ENCODE measurements at places on chromosomes 6 and 20.
A peak's percentile ranks its signal among the peaks of the same experiment; 100 is the strongest.

DNA sequence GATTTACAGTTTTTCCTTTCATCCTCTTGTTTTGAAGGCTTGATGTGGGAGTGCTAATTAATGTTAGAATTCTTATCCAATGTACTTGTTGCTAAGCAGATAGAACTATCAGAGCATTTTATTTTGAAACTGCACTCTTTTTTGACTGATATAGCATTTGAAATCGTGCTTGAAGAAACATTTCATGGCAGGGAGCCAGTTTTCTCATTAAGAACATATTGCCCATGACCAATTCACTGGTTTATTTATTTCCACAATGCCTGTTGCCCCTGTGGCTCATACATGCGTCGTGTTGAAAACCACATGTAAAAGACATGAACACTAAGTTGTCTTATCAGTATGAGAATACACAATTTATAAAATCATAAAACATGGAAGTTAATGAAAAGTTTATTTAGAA, 479.7 kb upstream of the FLRT3 start:
- DNase-seq = no peak

DNA sequence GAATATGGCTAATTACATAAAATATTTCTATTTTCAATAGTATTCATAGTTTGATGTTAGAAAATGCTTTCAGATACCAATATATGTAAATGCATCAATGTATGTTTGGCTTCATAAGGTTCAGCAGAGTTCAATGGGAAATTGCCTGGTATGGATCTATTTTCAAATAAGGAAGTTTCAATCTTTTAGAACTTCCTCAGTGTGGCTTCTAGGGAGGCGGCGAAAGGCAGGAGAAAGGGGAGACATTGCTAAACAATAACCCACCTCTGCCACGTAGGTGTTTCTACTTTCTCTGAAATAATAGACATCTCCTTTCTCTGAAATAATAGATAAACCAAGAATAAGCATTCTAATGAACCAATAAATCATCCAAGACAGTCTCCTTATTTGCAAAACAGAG, 237.7 kb upstream of the RAB32 start:
- peak; percentile 43 for DNase-seq

GRCh38 chr6:148247386-148248063, 95.1 kb upstream of the SASH1 start:
- DNase-seq = no peak

DNA sequence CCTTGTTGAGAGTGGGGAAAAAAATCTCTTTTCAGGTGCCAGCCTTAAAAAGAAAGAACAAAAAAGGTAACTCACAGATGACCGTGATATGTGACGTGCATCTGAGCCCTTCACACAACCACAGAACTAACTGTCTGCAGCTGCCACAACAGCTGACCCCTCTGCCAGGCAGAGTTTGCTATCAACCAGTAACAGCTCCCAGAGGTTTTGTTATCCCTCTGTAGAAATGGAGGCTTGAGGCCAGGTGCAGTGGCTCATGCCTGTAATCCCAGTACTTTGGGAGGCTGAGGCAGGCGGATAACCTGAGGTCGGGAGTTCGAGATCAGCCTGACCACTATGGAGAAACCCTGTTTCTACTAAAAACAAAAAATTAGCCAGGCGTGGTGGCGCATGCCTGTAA, 42.8 kb downstream of the SLC52A3 start:
- DNase-seq = no peak

DNA sequence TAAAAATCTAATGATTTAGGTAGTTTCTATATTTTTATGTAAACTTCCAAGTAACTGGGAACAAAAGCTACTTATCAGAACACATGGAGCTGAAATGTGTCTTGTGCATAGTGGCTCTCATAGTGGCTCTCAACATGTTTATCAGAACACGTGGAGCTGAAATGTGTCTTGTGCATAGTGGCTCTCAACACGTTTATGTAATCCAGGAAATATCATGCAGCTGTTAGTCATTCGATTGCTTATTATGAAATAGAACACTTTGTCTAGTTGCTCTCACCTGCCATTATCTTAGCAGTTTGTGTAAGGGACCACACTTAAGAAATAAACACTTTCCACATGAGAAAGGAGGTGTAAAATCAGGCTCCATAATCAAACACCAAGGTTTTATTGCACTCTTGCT, 119.2 kb upstream of the ASCC3 start:
- DNase-seq = no peak

DNA sequence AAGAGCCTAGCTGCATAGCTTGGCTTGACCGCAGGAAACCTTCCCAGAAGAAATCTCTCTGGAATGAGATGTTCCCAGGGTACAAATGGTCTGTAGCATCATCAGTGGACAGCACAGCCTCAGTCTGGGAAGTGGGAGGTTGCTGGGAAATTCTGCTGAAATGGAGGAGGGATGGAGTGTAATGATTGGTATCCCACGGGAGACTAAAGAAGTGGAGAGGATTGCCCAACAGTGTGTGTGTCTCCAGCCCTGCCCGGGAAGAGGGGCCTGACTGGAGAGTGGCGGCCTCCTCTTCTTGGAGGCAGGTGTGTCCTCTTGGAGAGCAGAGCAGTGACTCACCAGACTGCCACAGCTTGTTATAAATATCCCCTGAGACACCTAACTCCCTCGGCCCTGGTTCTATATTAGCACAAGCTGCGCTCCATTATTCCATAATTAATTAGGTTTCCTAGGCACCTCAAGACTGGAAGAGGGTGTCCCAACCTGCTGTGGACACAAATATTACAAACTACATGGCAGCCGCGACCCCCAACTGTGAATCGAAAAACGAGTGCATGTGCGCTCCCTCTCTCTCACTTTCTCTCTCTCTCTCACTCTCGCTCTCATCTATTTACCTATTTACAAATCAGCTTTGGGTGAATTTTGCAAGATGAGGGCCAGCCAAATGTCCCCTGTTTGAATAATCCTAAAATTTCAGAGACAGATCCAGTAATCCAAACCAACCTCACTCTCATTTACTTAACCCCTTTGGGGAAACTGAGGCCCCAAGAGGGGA, 68.8 kb downstream of the FGD2 start:
- DNase-seq = no peak

GRCh38 chr20:54061101-54061881, 9.1 kb downstream of the BCAS1 start:
- peak; percentile 14 for DNase-seq

- no peak for DNase-seq
Measured at GRCh38 chr6:157571269-157571668, 190.3 kb downstream of the ZDHHC14 start.

DNA sequence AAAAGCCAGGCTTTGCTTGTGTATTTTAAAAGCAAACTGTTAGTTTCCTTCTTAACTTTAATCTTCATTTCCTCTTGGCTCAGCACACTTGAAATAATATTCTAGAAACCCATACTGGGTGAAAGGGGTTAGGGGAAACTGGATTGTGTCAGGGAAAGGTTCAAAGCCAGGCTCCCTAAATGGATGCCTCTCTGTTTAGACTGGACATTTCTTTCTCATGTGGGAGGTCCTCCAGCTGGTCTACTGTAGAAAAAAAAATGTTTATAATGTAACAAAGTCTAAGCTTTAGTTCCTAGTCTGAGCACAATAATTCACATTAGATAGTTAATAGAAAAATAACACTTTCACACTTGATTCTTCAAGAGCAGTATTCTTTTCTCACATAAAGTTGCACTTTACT, 89.0 kb upstream of the AKIRIN2 start:
- no peak for DNase-seq

GRCh38 chr6:16049168-16049567, 79.7 kb upstream of the MYLIP start:
- DNase-seq = no peak

DNA sequence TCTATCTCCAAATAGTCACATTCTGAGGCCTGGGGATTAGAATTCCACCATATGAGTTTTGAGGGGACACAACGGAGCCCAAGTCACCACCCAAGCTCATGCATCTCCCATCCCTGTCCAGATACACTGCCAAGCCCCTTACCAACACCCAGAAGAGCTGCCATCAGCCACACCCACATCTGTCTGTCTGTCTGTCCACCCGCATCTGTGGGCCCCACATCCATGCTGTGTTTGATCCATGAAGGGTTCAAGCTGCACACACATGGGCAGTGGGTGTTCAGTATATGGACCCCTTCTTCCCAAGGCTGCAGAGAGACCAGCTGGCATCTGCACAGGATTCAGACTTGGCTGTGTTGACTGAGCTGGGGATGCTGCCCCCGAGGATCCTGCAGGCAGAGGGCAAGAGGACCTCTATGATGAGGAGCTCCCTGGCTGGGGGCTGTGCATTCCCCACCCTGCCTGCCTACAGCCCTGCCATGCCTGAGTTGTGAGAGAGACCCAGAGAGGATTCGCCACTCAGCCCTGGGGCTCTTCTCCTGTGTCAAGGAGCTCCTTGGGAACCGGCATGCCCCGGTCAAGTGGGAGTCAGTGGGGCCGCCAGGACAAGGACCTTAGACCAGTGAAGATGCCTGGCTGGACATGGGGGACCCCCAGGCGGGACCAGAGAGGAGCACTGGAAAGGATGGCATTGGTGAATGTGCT, 206.4 kb downstream of the SYNDIG1 start:
- no peak for DNase-seq

GRCh38 chr6:33373960-33374910, 17.4 kb upstream of the KIFC1 start:
- peak; percentile 5 for DNase-seq

DNA sequence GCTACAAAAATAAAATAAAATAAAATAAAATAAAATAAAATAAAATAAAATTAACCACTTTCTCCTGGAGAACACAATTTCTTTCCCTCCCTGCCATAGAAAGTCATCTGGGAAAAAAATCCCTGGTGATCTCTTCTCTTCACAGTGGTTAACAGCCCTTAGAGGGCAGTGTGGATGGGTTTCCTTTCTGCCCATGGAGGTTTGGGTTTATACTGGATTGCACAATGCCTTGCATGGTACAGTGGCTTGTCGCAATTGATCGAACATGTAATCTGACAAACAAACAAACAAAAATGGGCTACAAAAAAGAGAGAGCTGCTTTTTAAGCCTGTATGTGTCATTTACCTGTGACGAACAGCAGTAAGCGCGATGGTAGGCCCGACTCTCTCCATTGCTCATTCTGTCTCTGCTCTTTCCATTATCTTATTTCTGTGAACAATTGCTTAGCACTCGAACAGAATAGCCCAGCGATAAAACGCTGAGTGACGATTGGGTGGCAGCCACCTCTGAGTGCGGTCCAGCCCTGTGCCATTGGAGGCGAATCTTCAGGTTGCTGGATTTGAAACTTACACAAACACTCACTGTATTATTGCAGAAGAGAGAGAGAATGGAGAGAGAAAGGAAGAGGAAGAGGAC, 166.1 kb downstream of the CD83 start:
- peak; percentile 21 for DNase-seq

- no peak for DNase-seq
Measured at GRCh38 chr6:85183841-85184240, 266.0 kb upstream of the NT5E start.

DNA sequence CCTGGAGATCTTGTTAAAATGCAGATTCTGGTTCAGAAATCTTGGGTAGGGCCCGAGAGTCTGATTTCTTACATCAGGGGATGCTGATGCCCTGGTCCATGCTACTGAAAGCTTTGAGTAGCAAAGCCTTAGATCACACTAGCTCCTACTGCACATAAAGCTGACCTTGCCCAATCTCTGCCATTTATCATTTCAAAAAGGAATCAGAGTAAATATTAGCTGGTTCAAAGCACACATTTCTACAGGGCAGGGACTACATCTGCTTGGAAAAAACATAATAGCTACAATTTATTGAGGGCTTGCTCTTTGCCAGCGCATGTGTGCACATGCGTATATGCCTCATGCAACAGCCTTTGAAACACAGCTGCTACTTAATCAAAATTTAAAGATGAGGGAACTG, 440.4 kb upstream of the ARID1B start:
- no peak for DNase-seq

GRCh38 chr6:33587529-33587928, 7.5 kb upstream of the BAK1 start:
- DNase-seq = no peak

GRCh38 chr6:53104916-53105315, 39.7 kb downstream of the FBXO9 start:
- DNase-seq = no peak

DNA sequence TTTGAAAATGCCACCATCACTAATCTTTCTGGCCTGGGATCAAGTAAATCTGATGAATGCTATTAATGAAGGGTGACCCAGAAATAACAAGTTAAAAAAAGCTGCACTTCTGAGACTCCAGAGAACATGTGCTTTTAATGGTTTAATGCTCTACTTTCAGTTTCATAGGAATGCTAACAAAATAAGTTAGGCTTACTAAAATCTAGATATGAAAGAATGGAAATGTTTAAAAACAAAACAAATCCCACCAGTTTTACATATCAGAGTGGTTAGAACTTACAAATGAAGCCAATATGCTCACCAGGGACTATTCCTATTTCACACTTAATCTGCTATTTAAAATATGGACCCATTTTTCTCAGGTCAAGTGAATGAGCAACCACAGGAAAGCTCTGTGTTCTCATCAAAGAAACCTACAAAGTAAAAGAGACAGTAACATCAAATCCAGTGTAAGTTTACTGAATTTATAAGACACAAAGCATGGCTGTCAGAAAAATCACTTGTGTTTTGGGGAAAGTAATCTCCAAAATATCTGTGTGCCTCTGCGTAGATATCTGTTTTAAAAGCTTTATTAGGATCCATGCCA, 40.3 kb downstream of the FYN start:
- no peak for DNase-seq

GRCh38 chr6:91464201-91464600, 877.3 kb upstream of the MAP3K7 start:
- DNase-seq = no peak

DNA sequence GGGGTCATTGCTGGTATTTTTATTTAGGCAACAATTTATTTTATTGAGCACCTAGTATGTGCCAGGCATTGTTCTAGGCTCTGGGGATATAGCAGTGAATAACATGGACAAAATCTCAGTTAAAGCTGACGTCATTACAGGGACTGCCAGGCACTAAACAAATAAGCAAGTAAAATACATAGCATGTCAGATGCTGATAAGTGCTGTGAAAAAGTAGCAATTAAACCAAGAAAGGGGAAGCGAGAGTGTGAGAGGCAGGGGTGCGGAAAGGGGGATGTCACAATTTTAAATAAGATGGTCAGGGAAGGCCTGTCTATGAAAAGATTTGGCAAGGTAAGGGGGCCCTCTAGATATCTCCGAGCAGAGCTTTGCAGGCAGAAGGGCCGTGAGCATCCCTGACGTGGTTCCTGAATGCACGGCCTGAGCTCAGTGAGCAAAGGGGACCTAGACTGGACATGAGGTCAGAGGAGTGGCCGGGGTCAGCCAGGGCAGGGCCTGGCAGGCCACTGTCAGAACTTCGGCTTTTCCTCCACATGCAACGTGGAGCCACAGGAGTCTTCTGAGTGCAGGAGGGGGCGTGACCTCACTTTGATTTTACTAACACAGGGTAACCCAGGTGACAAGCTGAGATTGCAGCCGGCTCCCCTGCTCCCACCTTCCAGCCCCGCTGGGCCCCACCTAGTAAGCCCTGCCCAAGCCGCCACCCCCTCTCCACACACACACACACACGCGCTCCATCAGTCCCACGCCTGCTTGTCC, 24.2 kb upstream of the SIRPA start:
- DNase-seq = peak; percentile 75

DNA sequence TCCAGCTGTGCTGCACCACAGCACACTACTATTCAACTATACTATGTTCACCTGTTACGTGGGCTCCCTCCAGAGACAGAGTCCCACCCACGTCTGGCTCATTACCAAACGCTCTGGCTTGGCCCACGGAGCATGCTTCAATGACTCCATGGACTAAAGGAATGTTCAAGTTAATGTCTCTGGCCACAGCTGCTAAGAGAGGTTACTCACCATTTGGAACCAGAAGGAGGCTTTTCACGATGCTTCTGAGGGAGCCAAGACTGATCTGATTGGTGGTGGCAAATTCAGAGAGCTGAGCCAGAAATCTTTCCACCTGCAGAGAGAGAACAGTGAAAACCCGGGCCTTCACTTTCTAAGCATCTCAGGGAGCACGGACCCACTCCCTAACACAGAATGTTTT, 15.6 kb downstream of the COMMD7 start:
- DNase-seq = no peak

Measured in inflammatory macrophage (primary cell).